ENCODE measurements at places on chromosomes 16 and 17.

DNA sequence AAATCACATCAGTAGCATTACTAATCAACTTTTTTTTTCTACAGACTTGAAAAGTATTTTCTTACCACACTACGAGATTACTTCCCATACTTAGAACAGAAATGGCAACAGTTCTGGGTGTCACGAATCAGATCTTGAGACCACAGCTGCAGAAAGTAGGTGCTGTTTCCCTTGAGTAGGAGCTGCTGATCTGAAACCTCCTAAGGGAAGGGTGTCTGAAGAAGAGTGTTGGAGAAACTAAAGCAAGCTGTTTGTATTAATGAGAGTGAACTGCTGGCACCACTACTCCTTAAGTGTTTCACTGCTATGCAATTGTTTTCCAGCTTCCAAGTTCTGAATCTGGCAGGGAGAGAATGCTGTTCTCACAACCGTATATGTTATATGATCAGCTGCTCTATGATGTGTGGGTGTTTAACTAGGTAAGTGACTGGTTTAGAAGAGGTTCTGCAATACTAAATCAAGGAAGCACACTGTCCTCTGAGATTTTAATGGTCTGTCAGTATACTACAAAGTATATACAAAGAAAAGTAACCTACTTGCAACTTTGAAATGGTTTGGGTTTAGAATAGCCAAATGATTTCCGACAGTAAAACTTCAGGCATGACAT lies 3.3 kb downstream of the ZNF652 start:
- no peak for DNase-seq

GRCh38 chr16:50667497-50668367 lies 13.4 kb downstream of the SNX20 start:
- DNase-seq, result no peak

DNA sequence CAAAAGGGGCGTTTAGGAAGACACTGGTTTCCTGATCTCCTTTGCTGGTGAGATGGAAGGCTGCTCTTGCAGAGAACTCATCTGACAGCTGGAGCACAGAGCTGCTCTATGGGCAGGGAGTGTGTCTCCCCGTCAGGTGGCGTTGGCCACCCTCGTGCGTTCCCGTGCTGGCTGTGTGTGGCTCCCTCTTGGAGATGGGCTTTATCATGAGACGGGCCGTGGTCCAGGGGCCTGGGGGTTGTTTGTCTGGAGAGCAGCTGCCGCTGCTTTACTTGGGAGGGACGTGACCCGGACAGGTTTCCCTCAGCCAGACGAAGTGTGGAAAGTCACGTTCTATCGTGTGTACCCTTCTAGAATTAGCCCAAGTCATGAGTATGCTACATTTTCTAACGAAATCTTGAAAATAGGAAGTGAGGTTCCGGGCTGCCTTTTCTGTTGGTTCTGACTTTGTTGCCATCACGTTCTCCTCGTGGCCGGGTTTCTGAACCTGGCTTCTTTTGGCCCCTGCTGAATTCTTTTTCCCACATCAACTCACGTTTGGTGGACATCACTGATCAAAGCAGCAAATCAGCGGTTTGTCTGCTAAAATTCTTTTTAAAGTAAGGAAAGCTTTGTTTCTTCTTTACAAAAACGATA lies 105.6 kb upstream of the CHMP6 start:
- no peak for DNase-seq

- DNase-seq, result no peak
These were observed 677 bp upstream of the ZNHIT3 start for GRCh38 chr17:36485805-36486203.

- DNase-seq, result no peak
These were observed 486.2 kb upstream of the RBFOX1 start for GRCh38 chr16:6846452-6846851.

DNA sequence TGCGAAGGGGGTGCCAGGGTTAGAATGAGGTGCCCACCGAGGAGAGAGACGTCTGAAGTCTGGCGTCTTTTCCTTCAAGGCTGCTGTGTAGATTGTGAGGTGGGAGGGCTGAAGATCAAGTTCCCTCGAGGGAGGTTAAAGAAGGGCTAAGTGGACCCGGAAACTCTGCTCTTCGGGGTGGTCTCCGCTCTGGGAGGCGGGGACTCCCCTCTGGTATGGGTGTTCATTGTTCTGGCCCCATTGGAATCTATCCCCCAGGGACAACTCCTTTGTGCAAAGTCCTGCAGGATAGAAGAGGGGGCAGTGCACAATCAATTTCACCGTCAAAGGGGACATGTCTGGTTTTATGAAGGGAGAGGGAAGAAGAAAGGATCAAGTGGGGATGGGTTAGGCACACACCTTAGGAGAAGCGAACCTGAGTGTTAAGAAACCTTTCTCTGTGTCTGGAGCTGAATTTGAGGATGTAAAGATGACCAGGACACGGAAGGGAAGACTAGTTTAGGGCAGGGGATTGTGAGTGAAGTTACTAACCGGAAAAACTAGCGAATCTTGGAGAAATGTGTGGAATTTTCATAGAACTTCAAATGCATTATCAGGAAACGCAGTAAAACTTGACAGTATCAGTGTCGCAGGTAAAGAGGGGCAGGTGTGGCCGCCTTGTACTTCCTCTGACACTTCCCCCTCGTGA lies 809 bp upstream of the RAB34 start:
- DNase-seq, result no peak

DNA sequence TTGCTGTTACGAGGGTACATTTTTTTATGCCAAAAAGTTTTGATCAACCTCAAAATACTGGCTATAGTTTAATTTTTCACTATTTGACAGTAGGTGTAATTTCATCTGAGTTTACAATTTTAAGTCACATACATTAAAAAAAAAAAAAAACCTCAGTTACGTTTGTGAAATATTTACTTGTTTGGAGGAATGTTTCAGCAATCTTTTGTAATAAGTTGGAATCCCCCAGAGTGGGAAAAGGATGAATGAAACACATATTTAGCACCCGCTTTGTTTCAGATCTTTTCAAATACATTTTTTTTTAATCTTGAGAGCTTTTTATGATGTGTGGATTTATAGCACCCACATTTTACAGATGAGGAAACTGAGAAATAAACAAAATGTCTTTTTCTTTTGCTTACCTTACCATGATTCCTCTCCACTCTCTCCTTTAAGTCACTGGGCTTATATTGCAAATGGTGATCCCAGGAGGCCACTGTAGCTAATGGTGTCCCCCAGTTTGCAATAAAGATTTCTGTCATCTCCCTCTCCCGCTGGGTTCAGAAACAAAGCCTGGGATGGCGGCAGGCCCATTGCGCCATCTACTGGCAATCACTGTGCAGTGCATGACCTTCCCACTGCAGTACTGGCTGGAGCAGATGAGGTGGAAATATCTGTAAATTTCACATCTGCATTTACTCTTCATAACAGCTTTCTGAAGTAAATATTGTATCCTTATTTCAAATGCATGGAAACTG lies 27.7 kb downstream of the TBC1D3B start:
- peak; percentile 54 for DNase-seq

DNA sequence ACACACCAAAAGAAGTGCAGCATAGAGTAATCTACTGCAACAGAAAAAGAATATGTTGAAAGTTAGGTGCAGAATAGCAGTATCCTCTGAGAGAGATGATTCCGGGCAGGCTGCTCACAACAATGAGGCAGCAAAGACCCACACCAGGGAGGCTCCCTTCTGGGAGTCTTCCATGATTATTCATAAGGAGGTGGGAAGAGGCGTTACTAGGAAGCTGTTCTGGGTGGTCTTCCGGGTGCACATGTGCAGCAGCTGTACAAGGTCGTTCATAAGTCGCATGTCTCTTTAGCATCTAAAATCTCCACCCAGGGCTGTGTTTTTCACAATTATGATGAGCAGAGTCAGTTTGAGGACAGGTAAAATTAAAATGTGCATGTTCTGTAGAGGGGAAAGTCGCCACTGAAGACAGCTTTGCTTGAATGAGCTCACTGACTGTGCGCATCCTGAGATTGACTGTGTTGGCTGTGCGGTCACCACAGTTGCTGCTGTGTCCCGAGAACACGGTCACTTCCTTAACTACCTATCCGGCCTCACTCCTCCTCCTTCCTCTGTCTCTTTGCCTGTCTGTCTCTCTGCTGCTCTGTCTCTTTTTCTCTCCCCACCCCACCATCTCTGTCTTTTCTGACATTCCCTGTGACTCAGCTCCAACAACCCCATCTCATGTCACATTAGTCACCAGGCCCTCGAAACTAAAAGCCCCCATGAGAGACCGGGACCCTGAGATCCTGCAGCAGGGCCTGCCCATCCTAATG lies 125.5 kb upstream of the HSBP1 start:
- DNase-seq, result no peak

DNA sequence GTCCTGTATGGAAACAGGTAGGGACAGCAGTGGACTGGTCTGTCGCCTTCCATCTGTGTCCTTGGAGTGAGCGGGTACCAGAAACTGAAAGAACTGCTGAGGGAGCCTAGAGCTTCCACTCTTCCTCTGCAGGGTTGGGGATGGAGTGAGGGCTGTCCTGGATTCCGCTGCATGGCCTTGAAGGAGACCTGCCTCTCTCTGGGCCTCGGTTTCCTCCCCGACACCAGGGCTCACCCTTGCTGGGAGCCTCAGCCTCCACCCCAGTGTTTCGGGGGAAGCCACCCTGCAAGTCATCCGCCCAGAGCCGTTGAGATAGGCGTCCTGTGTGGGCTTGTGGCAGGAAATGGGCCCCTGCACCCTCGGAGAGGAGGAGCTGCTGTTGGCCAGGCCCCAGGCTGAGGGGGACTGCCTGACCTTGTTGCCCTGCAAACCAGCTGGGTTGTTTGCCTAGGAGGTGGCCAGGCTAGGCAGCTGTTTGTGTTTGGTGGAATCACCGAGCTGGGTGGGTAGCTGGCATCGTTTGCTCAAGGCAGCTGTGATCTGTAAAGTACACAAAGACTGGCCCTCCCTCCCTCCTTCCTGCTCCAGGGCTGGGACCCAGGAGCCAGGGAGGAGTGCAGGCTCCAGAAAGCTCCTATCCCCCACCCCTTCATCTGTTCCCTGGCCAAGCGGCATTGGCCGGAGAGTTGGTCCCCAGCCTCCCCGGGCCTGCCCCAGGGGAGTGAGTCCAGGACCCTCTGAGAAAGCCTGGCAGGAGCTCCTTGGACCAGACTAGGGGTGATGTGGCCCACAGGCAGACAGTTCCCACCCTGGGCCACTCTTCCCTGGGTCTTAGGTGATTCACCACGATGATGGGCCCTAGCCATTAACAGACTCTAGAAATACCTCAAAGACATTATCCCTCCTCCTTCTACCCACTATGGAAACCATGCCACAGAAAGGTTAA lies 1.3 kb downstream of the RAB37 start:
- DNase-seq, result no peak

DNA sequence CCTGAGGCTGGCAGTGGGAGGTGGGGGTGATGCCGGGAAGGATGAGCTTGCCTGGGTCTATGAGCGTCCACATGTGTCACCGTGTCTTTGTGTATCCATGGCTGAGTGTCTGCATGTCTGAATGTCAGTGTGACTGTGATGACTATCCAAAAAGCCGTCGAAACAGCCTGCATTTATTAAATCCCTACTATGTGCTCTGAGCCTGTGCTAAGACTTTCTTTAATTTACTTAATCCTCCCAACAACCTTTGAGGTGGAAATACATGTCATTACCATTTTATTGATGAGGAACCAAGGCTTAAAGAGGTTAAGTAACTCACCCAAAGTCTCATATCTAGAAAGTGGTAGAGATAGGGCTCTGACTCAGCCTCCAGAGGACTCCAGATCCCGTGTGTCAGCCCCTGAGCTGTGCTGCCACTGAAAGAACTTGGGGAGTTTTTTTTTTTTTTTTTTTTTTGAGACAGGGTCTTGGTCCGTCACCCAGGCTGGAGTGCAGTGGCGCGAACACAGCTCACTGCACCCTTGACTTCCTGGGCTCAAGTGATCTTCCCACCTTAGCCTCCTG lies 20.0 kb downstream of the ARHGAP23 start:
- DNase-seq, result no peak

DNA sequence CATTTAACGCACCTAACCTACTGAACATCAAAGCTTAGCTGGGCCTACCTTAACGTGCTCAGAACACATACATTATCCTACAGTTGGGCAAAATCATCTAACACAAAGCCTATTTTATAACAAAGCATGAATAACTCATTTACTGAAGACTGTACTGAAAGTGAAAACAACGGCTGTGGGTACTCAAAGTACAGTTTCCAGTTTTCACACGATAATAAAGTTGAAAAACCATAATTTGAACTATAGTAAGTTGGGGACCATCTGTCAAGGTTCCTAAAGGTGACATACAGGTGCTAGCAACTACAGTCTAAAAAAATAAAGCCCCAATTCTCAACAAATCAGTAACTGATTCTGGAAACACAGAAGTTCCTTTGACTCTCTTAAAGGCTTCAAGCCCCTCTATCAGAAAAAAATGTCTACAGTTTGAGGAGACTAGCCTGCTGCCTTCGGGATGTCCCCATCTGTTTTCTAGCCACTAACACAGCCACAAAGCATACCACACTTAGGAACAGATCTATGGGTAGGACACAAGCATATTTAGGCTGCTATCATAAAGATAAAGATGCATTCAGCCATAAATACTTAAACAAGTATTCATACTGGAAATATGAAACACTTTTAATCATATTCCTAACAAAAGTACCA lies 71.3 kb downstream of the KANSL1 start:
- DNase-seq, result no peak

- DNase-seq, result peak; percentile 81
These were observed 1.2 kb upstream of the PFN1 start for GRCh38 chr17:4949321-4950074.

GRCh38 chr17:56629531-56630075 lies 36.1 kb downstream of the NOG start:
- DNase-seq, result peak; percentile 32

DNA sequence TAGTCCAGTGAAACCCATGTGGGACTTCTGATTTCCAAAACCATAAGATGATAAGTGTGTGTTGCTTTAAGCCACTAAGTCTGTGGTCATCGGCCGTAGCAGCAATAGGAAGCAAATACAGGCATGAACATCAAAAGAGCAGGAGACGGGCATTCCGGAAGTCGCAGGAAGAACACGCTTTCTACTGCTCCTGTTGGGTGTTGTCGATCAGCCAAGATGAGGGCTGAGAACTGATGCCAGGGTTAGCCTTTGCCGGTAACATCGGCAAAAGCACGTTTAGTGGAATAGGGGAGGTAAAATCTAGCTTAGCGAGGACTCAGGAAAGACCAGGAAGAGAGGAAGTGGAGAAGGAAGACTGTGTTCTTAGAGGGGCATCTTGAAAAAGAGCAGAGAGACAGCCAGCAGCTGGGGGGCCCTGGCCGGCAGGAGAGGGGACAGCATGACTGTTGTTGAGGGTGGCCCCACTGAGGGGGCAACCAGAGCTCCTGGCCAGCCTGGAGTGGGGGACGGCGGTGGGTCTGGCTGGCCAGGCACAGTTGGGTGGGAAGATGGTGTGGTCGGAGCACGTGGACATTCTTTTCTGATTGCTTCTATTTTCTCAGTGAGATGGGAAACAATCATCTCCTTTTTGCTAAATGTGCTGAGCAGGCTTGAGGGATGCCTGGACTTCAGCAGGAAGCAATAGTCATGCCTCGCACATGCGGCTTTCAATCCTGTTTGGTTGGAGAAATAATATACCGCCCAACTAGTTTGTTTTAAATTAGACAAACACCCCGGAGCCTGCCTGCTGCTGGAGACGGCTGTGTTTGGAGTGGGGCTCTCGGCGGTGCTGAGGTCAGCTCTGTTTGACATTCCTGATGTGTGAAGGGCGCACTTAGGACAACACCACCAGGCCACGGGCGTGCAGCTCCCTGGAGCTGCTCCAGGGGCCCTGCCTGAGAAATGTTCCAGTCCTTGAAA lies 109.9 kb downstream of the METRNL start:
- DNase-seq, result no peak

- DNase-seq, result no peak
These were observed 18.2 kb upstream of the MAP3K14 start for GRCh38 chr17:45334701-45335677.

All from SW480 (cell line).